H7 (cell line): ENCODE measurements at places on chromosomes 5 and 9.

GRCh38 chr5:90696153-90696552 lies 137.6 kb downstream of the ADGRV1 start:
- DNase-seq = no peak

- peak; percentile 64 for DNase-seq
These were observed 12.4 kb upstream of the UBAC1 start for GRCh38 chr9:135973277-135974219.

DNA sequence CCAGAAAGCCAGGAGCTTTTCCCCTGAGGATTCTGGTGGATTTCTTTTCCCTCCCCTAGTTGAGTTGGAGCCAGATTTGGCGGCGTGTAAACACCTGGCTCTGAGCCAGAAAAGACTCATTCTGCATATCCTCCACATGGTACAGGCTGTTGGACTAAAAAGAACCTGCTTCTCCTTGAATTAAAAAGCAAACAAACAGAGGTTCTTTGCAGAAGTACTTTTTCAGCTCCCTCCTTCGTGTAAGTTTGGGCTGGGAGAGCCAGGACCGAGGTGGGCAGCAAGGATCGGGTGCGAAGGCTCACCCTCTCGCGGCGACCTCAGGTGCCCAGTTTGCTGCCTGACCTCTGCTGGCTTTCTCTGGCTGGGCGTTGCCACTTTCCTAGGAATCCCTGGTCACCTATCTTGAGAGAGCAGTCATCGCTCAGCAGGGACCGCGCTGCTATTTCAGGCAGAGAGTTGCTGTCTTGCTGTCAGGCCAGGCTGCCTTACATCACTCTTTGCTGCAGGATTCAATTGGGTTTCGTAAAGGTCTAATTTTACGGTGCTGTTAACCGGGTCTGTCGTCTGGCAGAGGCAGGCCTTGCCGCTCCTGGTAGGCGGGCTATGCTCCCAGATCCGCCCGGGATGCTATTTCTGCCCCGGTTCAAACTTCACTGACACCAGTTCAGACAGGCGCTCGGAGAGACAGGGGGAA lies 3.2 kb downstream of the PAPPA start:
- DNase-seq = peak; percentile 67

DNA sequence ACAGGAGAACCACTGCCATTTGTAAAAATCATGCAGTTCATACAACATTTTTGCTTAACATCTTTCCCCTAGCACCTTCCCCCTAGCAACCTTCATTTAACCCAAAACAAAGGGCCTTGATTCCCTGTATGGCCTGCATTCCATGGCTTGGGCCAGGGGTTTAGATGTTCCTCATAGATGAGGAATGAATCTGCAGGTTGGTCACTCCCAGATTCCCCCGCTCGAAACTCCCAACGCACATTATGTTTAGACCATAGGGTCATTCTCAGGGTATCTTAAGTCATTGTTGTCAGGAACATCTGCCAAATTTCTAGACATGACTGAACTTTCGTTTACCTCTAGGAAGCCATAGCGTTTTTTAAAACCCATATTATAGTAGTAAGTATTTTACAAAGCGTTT lies 282.2 kb upstream of the VLDLR start:
- no peak for DNase-seq

GRCh38 chr5:150246835-150247234 lies 42.7 kb downstream of the CAMK2A start:
- DNase-seq = no peak

DNA sequence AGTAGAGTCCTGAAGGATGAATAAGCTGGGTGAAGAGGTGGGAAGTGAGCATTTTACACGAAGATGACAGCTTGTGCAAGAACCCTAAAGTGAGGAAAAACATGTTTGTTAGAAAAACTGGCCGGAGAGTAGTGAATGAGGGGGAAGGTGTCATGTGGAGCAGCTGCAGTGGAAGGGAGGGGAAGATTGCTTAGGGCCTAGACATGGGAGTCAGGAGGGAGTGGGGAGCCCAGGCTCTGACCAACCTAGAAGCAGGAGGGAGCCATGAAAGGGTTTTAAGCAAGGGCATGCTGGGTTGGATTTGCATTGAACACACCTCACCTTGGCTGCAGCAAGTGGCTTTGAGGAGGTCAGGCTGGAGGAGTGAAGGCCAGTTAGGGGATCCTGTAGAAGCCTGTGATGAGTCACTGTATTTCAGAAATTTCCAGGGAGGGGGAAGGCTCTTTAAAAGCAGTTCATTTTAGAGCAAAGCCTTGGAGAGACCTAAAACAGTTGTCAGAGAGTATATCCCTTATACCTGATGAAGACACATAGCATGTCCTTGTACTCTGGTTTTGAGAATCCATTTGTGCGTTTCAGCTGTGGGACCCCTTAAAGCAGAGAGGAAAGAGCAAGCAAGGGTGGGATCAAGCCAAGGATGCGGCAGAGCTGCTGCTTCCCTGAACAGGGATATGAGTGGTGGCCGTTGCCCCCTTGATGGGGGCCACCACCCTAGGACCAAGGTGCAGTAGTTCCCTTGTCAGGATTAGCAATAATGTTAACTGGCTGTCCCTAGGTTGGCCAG lies 45.4 kb downstream of the ANGPTL2 start:
- no peak for DNase-seq

DNA sequence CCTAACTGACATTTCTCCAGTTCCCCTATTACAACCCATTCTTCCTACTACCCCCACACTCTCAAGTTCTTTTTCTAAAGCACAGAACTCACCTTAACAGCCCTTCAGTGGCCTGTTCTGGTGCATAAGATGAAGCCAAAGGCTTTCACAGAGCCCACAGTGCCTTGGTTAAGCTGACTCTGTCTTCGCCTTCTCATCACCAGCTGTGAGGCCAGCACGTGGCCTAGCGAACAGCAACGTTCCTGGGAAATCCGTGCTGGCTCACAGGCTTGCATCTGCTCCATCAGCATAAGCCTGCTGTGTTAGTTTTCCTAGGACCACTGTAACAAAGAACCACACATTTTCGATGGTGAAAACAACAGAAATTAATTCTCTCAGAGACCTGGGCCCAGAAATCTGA lies 67.9 kb upstream of the LPAR1 start:
- DNase-seq = no peak

DNA sequence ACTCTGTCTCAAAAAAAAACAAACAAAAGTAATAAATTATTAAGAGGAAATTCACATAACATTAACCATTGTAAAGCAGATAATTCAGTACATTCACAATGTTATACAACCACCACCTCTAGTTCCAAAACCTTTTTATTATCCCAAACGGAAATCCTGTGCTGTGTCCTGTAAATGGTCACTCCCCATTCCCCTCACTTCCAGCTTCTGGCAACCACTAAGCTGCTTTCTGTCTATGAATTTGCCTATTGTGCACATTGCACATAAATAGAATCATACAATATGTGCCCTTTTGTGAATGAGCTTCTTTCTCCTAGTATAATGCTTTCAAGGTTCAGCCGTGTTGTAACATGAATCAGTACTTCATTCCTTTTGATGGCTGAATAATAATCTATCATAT lies 20.8 kb downstream of the C9orf152 start:
- DNase-seq = no peak

- no peak for DNase-seq
These were observed 170.1 kb downstream of the CDH12 start for GRCh38 chr5:22683050-22683449.

GRCh38 chr9:12814877-12815237 lies 40.0 kb downstream of the LURAP1L start:
- no peak for DNase-seq
